ENCODE measurements at places on chromosomes 7 and 10. TPM values are rescaled to one million over a fixed set of nuclear protein-coding genes. Genes with fewer than 3 reads are reported as not detected.

The PRF1 gene
- 18.0 TPM for total RNA-seq

The HTR5A gene
- not detected for total RNA-seq

GRCh38 chr7:41996381-41997035 is 240.5 kb downstream of the GLI3 start:
- no peaks in the 10 kb centered on the region for H3K27me3 ChIP-seq
- no peaks in the 10 kb centered on the region for H3K4me1 ChIP-seq
- DNase-seq = no peak
- H3K36me3 ChIP-seq = no peaks in the 10 kb centered on the region
- H3K27ac ChIP-seq = no peak overlapping the region
- no peak overlapping the region for H3K4me3 ChIP-seq

GRCh38 chr7:139897422-139898090 is 68.5 kb downstream of the TBXAS1 start:
- no peak overlapping the region for H3K4me3 ChIP-seq
- H3K4me1 ChIP-seq = no peaks in the 10 kb centered on the region
- no peaks in the 10 kb centered on the region for H3K36me3 ChIP-seq
- DNase-seq = no peak

- H3K4me3 ChIP-seq = peak overlapping the region; percentile 95
- no peaks in the 10 kb centered on the region for H3K27me3 ChIP-seq
- peak overlapping the region; percentile 71 for H3K27ac ChIP-seq
- no peaks in the 10 kb centered on the region for H3K36me3 ChIP-seq
These were observed 835 bp downstream of the COMMD3 start for GRCh38 chr10:22317076-22317370.

DNA sequence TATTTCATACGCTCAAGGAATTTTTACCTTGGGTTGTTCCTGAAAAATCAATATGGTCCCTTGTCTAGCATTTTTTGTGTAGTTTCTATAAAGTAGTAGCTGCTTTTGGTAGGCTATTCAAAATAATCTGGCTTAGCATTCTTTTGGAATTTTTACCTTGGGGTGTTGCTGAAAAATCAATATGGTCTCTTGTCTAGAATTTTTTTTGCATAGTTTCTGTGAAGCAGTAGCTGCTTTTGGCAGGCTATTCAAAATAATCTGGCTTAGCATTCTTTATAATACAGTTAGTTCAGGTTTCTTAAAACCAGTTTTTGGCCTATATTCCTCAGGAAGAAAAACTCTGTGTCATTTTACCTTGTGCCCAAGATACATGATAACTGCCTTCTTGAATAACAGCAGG is 301.9 kb downstream of the SUGCT start:
- no peaks in the 10 kb centered on the region for H3K27me3 ChIP-seq
- H3K4me1 ChIP-seq = no peaks in the 10 kb centered on the region
- no peak overlapping the region for H3K27ac ChIP-seq
- no peak for DNase-seq
- H3K36me3 ChIP-seq = no peaks in the 10 kb centered on the region
